Stimulated activated CD8-positive, alpha-beta memory T cell treated with anti-CD3 and anti-CD28 coated beads, Interleukin-2, amount 100 ng/mL, for 48 hours (primary cell): ENCODE measurements at places on chromosomes 12 and 14.

DNA sequence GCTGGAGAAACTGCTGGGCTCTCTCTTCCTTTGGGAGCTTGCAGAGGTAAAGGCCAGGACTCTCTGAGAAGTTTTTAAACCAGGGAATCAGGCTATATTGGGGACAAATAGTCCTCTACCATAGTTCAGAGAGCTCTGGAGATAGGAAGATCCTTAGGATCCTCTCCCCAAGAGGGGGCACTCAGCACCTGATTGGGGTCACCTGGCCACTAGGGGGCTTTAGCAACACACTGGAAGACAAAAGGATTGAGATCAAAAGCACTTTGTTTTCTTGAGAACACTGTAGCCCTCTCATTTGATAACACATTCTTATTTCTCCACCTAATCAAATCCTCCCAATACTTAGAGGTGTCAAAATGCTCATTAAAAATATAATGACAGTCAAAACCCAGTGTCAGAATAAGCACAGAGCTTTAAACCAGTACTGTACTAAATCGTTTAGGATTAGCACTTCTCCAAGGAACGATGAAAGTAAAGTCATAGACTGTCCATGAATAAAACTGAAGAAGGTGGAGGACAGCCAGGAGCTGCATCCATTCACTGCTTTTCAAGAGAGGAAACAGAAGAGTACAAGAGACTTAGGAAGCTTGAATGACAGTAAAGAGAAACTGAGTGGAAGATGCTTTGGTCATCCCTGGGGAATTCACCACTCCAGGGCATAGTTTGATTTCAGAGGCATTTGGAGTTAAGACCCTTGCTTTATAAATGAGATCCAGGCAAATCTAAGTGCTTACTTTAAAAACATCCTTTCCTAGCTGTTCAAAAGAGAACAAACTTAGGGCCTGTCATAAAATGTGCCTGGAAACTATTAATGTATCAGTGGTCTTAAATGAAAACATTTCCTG, 26.5 kb downstream of the BMP4 start:
- DNase-seq, result no peak

DNA sequence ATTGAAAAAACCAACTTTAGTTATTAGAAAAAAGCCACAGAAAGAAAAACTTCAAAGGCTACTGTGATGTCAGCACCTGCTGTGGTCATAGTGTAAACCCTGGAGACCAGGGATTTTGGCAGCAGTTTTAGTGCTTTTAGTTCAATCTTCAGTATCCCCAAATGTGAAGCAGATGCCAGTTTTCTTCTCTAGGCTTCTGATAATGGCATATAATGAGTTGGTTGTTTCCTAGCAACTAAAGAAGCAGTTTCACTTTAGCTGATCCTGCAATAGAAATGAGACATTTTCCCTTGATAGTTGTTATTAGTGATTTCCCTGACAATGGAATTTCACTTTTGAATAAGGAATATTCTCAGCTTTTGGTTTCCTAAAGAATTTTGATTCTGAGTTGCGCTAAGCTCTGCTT, 131.2 kb downstream of the NUBPL start:
- DNase-seq, result no peak

GRCh38 chr12:32534698-32535097, 135.3 kb downstream of the FGD4 start:
- no peak for DNase-seq

DNA sequence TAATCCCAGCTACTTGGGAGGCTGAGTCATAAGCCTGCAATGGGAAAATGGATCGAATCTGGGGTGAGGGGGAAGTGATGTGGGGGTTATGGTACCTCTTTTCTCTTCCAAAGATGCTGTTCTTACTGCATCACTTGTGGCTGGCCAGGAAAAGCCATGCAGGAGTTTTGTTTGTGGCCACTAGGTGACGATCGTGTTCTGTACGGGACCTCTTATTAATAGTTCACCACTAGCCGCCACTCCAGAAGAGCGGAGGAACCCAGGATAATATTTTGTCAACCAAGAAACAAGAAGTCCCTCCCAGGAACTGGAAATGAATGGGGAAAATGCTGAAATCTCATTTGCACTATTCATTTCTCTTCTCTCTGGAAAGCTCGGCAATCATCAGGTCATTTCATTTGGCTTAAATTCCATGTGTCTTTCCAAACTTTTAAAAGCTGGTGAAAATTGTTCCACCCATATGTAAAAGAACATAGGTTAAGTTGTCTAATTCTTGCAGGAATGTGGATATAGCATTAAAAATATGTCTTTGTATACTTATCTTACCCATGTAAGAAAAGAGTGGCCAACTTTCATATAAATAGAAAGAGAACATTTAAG, 8.9 kb downstream of the GPR65 start:
- no peak for DNase-seq

- DNase-seq, result no peak
These were observed 13.0 kb downstream of the LPCAT3 start for GRCh38 chr12:7005311-7005710.

GRCh38 chr12:51189790-51190355, 16.9 kb upstream of the TFCP2 start:
- DNase-seq, result no peak

GRCh38 chr12:80843969-80844368, 93.8 kb downstream of the LIN7A start:
- DNase-seq, result no peak

DNA sequence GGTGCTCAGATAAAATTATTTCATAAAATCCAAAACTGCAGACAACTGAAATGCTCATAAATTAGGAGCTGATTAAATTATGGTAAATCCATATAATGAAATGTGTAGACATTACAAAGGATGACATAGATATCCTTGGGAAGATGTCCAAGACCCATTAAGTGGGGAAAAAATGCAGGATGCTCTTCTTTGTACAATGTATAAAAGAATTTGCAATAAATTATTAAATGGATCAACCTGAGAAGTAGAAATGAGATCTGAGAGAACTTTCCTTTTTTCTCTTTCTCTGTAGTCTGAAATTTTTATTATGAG, 336.4 kb upstream of the E2F7 start:
- no peak for DNase-seq
